ENCODE measurements at places on chromosomes 7 and 10. TPM values are rescaled to one million over a fixed set of nuclear protein-coding genes. Genes with fewer than 3 reads are reported as not detected.

Gene GPR15LG
- not detected for polyA plus RNA-seq

Gene LLCFC1
- not detected for polyA plus RNA-seq

Gene LRRC17
- polyA plus RNA-seq: 0.63 TPM

Gene CLCN1
- not detected for polyA plus RNA-seq

Gene C10orf53
- polyA plus RNA-seq: 5.7 TPM

Gene TUBB8
- not detected for polyA plus RNA-seq

Gene SEMA4G
- polyA plus RNA-seq: 76.9 TPM

Gene SLC29A4
- 1.1 TPM for polyA plus RNA-seq

Gene CDNF
- 0.27 TPM for polyA plus RNA-seq

Gene GPR37
- polyA plus RNA-seq: not detected

Gene RASSF4
- 33.0 TPM for polyA plus RNA-seq

Gene PSTK
- polyA plus RNA-seq: 54.8 TPM

Gene TAC1
- polyA plus RNA-seq: 336 TPM

Gene AMPH
- polyA plus RNA-seq: 32.8 TPM

Gene CC2D2B
- polyA plus RNA-seq: 6.2 TPM

Gene CLDN4
- polyA plus RNA-seq: not detected

Gene GCK
- polyA plus RNA-seq: 3.7 TPM
